ENCODE measurements at places on chromosomes 2 and 18.

DNA sequence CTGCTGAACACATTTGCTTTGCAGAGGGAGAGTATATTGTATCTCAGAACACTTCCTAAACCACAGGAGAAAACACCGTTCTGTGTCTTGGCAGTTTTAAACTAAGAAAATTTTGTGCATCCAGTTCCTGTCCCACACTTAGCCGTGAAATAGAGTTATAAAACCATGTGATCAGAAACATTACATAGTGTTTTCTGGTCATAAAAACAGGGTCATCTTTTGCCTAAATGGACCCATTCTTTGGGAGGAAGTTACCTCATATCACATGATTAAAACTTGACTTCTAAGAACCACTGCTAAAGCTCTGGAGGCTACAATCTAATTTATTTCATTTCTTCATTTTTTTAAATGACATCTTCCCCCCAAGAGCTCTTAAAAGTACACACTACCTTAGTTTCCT is 138.7 kb downstream of the PAX3 start:
- no peak for DNase-seq

- DNase-seq = no peak
Measured at GRCh38 chr2:135744760-135745314, 3.2 kb downstream of the UBXN4 start.

- DNase-seq = no peak
Measured at GRCh38 chr2:11389551-11390398, 45.3 kb upstream of the ROCK2 start.

DNA sequence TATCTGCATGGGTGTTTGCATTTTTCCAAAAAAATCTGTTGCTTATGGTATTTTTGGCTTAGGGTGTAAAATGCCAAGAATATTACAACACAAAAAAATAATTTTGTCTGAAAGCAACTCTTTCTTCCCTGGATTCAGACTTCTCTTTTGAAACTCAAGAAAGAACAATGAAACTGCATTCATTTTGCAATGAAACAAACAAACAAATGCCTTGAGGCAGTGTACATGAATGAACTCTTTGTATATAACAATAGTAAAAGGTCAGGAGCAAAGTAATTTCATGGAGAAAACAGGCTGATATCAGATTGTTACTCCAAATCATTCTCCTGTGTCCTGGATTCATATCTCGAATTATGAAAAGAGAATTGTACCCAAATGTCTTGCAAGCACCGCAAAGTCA is 301.6 kb upstream of the CDH20 start:
- no peak for DNase-seq

- no peak for DNase-seq
Measured at GRCh38 chr2:45834372-45834771, 182.9 kb downstream of the PRKCE start.

- no peak for DNase-seq
Measured at GRCh38 chr2:60834270-60834717, 47.1 kb upstream of the REL start.

DNA sequence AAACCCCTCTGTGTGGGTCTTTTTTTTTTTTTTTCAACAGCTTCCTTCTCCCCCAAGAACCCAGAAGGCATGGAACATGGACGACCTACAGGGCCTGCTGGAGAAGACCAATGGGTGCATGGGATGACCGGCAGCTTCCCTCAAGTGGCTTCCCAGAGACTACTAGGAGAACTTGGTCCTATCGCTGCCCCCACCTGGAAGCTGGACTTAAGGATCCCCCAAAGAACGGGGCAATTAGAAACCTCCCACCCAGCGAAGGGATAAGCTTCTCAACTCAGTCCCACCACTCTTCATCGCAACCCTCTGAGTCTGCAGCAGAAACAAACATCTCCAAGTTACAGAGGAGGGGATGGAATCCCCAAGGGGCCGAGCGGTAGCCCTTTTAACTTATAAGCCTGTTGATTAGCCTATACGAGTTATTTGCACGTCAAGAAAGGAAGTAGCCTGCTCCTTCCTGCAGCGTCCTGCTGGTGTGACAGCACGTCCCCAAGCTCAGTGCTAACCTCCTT is 1.4 kb downstream of the ACTR1B start:
- no peak for DNase-seq

GRCh38 chr2:53631313-53632125 is 136.1 kb upstream of the CHAC2 start:
- DNase-seq = no peak

DNA sequence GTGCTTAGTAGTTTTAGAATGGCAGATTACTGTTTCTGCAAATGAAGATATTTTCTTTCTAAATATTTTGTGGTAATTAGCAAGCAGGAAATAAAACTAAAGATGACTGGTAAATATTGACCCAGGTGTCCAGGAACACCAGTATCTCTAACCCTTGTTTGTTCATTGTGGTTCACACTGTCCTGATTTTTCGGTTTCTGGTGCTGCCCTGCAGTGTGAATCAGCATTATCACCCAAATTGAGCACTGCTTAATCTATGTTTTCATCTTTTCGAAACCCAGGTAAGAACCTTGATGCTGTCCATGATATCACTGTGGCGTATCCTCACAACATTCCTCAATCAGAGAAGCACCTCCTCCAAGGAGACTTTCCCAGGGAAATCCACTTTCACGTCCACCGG is 167.4 kb downstream of the CAPN13 start:
- no peak for DNase-seq

DNA sequence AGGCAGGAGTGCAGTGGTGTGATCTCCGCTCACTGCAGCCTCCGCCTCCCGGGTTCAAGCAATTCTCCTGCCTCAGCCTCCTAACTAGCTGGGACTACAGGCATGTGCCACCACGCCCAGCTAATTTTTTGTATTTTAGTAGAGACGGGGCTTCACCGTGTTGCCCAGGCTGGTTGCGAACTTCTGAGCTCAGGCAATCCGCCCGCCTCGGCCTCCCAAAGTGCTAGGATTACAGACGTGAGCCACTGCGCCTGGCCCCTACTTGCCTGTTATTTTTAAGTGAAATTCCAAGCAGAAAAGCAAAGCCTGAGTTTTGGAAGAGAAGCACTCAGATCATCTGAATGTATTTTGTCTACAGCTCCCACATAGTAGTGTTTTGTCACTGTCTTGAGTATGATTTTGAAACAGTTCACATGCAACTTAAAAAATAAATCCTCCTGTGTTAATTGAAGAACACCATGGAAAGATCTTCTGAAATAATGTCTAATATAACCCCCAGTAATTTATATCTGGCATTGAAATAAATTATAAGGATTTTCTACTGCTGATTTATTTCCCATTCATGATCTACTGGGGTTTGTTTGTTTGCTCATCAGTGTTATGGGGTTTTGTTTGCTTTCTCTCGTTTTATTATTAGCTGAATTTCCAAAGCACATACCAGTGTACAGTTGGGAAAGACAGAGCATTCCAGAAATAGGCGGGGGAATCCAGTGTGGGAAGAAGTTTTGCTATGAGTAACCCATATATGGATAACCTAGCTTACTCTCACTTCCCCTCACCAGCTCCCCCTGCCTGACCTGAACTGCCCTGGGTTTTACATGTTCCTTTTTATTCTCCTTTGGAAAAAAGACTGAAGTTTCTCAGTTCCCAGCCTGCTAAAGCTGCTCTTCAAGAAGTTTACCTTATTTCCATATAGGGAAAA is 80.1 kb upstream of the MAP3K20 start:
- DNase-seq = no peak

GRCh38 chr2:195252018-195252417 is 405.0 kb upstream of the SLC39A10 start:
- no peak for DNase-seq

DNA sequence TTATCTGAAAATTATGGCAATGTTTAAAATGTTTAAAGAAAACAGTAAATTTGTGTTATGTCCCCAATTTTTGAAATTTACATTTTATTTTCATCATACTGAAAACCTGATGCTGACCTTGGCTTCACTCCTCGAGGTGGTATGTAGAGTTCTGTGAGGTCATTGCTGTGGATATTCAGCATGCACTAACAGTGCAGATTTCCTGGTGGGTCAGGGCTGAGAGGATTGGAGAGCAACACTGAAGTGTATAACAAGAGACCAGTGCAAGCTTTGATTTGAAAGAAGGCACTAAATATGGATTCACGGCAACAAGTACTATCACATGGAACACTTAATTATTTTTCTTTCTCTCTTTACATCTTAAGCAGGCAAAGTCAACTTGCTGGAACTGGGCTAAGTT is 134.1 kb downstream of the SLC8A1 start:
- no peak for DNase-seq

DNA sequence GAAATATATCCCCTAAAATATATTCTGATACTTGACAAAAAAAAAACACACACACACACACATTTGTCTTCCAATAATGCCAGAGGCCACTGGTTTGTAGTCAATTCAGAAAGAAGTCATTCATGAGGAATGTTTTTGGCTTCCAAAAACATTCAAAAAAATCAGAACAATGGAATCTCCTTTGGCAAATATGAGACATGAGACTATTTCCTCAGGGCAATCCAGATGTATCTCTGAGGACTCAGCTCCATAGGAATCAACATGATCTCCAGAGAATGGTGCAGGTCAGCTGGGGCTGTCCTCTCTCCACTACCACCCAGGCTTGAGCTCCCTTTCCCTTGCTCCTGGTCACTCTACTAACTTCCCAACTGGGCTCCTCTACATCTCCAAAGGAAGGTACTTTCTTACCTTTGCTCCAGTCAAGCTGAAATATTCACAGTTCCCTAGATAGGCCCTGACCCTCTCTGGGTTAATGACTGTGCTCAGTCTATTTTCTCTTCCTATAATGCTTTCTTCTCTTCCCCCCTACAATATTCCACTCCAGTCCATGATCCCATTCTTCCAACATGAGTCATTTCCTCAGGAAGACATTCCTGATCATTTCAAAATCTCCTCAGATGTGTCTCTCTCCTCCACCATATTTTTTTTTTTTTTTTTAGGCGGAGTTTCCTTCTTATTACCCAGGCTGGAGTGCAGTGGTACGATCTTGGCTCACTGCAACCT is 145.3 kb downstream of the C1D start:
- no peak for DNase-seq

DNA sequence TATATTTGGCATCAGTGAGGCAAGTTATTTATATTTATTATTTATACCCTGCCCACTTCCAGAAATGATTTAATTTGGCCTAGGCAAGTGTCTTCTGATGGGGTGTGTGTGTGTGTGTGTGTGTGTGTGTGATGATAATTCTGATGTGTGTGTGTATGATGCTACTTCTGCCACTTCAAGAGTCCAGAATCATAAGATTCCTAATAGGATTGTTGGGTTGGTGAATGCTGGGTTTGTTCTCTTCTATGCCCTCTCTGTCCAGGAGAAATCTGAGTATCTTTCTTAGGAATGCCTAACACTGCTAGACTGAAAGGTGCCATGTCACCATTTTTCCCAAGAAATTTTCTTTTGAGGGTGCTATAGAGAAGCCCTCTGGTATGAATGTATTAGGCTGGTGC is 122.5 kb downstream of the SPTBN1 start:
- no peak for DNase-seq

DNA sequence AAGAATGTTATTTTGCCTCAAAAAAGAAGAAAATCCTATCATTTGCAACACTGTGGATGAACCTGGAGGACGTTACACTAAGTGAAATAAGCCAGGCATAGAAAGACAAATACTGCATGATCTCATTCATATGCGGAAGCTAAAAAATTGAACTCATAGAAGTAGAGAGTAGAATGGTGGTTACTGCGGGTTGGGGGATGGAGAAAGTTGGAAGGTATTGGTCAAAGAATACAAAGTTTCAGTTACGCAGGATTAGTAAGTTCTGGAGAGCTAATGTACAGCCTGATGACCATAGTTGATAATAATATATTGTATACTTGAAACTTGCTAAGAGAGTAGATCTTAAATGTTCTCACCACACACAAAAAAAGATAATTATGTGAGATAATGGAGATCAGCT is 5.0 kb upstream of the GALNT5 start:
- DNase-seq = no peak

DNA sequence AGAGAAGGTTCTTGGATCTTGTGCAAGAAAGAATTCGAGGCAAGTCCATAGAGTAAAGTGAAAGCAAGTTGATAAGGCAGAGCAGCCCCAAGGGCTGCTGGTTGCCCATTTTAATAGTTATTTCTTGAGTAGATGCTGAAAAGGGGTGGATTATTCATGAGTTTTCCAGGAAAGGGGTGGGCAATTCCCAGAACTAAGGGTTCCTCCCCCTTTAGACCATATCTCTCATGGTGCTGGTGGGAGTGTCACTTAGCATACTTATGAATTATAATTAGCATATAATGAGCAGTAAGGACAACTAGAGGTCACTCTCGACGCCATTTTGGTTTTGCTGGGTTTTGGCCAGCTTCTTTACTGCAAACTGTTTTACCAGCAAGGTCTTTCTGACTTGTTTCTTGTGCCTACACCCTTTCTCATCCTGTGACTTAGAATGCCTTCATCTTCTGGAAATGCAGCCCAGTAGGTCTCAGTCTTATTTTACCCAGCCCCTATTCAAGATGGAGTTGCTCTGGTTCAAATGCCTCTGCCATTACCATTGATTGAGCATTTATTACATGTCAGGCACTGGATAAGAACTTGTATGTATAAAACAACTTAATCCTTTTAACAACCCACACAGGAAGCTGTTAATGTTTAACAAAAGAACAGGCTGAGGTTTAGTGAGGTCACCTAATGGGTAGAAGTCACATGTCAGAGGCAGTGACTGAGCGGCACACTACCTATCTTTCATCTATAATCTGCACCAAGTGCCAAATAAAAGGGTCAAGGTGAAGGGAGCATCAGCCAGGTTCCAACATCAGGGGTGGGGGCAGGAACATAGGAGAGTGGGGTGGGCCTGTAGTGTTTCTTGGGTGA is 250.9 kb downstream of the ICOS start:
- DNase-seq = no peak

GRCh38 chr2:207901829-207902228 is 123.5 kb downstream of the PLEKHM3 start:
- no peak for DNase-seq

- no peak for DNase-seq
Measured at GRCh38 chr2:71282493-71282892, 49.1 kb upstream of the ZNF638 start.

DNA sequence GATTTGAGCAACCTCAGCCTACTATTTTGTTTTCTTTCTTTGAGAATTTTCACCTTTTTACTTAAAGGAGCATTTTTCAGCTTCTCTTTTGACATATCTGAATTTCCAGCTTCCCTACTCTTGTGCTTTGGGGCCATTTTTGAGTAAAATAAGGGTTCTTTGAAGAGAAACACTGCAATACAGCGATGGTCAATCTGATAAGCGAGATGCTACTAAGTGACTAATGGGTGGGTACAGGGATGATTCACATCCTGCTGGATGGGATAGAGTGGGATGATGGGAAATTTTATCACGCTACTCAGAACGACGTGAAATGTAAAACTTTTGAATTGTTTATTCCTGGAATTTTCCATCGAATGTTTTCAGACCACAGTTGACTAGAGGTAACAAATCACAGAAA is 211.5 kb downstream of the TMEM247 start:
- no peak for DNase-seq

GRCh38 chr18:76233406-76233805 is 261.6 kb downstream of the ZNF516 start:
- no peak for DNase-seq

GRCh38 chr2:60643747-60644146 is 90.3 kb upstream of the BCL11A start:
- no peak for DNase-seq

DNA sequence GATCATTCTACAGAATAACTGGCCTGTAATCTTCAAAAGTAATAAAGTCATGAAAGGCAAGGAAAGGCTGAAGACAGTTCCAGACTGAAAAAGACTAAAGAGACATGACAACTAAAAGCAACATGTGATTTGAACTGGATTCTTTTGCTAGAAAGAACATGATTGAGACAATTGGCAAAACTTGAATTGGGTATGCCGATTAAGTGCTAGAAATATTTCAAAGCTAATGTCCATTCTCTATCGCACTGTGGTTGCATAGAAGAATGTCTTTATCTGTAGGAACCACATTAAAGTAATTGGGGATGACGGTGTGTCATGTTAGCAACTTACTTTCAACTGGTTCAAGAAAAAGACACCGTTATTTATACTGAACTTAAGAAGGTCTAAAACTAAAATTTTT is 98.5 kb downstream of the EXOC6B start:
- DNase-seq = no peak

Data from T-helper 2 cell (primary cell).